ENCODE measurements at places on chromosomes 6 and 20.

DNA sequence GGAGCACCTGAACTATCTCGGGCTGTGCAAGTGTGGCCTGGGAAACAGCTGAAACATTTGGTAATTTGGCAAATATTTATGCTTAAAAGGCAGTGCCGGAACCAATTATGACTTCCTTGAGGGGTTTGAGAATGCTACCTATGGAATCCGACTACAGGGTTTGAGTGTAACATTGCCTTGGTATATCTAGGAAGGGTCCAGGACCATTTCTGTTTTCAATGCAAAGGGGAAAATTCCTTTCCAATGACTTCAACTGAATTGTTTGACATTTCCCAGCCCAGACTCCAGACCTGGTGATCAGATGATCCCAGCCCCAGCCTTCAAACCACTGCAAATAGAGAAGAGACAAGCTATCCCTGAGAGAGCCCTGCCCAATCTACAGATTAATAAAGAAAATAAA, 4.6 kb upstream of the PPP1R3G start:
- no peak for DNase-seq

- DNase-seq: no peak
Observed at GRCh38 chr6:146957181-146958093, 246.8 kb upstream of the STXBP5 start.

GRCh38 chr6:138572167-138572875, 73.0 kb upstream of the NHSL1 start:
- DNase-seq: no peak

DNA sequence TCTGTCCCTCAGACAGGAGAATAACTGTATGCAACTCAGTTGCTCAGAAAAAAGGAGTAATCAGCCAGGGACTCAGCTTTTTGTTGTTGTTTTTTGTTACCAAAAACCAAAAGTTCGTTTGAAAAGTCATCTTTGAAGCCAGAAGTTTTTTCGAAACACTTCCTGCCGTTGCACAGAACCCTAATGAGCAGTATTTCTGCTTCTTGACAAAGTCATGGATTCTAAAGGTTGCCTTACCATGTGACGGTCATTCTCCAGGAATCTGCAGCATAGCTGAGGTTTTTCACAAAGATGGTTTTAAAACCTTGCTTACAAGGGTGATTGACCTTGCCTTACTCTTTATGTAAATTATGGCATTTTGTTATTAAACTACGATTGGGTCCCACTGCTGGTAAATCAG, 1.9 kb downstream of the RAB32 start:
- no peak for DNase-seq

- DNase-seq: no peak
Observed at GRCh38 chr6:4599924-4600323, 176.3 kb upstream of the CDYL start.

DNA sequence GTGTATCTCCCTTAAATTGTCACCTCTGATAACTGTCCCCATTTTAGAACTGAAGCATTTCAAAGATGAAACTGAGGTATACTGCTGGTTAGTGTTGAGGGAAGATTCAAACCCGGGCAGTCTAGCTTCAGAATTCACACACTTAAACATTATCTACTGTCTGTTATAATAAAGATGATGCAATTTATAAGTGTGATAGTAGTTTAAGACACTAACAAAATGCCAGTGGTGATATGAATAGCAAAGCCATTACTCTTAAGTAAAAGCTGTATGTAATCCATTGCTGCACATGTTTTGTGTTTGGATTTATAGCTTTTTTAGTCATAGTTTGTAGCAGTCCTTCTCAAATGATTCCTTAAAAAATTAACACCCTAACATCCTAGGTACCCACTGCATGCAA, 19.8 kb downstream of the USP45 start:
- DNase-seq: no peak

All from T-cell (primary cell).